ENCODE measurements at places on chromosomes 6 and 20. TPM values are rescaled to one million over a fixed set of nuclear protein-coding genes. Genes with fewer than 3 reads are reported as not detected.

DNA sequence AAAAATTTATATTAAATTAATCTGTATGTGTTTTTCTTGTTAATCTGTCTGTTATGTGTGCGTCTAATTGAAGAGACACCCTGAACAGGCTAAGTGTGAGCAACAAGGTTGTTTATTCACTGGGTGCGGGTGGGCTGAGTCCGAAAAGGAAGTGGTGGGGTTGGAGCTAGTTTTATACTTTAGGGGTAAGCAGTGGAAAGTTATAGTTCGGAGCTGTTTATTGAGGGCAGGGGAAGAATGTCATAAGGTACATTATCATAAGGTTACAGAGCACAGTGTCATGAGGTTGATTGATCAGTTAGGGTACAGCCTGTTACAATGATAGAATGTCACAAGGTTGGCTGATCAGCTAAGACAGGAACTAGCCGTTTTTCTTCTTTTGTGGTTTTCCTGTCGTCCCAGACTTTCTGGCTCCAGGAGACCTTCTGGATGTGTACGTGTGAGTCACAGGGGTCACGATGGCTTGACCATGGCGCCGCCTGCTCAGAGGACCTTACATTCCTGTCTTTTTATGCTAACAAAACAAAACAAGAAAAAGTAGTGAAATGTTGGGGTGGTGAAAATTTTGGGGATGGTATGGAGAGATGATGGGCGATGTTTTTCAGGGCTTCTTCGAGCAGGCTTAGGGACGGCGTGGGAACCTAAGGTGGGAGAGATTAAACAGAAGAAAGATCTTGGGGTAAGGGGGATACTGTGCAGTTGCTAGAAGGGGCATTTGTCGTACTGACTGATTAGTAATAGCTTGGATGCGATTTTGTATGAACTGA lies 754.0 kb upstream of the ADGRB3 start:
- DNase-seq, result no peak

- no peak for DNase-seq
These were observed 41.8 kb upstream of the UBR2 start for GRCh38 chr6:42522036-42522435.

DNA sequence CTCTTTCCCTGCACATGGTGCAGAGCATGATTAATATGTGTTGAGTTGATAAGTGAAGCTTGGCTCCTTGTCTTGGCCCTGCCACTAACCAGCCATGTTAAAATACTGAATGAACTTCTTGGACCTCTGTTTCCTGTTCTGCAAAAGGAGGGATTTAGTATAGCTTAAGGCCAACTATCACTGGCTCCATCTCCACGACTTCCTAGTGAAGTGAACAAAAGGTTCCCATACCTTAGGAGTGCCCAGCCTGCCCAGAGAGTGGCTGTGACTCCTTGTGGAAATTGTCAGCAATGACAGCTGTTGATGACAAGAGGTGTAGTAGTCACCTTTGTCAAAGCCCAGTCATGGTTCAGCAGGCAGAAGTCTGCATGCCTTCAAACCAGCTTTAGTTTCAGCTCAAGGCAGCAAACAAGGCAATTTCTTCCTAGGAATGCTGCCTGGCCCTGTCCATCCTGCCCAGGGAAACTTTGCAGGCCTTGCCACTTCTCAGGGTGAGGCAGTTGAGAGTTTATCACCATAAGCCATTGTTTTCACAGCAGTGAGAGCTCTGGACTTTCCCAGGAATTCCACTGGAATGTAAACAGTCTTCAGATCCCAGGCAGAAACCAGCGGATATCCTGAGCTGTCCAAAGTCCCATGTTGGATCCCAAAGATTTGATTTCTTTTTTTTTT lies 169.7 kb upstream of the TNFAIP3 start:
- DNase-seq, result no peak

DNA sequence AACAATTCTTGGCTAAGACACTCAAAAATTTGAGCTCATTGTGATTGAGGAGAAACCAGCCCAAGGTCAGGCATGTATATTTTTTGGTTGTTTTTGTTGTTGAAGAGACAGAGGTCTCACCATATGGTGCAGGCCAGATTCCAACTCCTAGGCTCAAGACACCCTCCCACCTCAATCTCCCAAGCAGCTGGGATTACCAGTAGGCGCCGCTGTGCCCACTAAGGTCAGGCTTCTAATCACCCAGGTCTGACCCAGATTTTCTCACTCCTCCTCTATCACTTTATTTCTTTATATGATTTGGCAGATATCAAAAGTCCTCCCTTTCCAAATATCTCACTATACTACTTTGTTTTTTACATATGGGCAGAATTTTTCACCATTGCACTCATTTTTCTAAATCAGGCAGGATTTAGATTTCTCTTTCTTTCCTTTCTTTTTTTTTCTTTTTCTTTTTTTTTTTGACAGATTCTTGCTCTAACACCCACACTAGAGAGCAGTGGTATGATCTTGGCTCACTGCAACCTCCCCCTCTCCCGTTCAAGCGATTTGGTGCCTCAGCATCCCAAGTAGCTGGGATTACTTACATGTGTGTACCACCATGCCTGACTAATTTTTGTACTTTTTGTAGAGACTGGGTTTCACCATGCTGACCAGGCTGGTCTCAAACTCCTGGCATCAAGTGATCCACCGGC lies 1.7 kb upstream of the C6orf141 start:
- DNase-seq, result no peak

- DNase-seq, result no peak
These were observed 4.9 kb downstream of the MAPK13 start for GRCh38 chr6:36135053-36135731.

The F13A1 gene
- 2.8 TPM for total RNA-seq

GRCh38 chr20:21517566-21518277 lies 3.9 kb upstream of the NKX2-2 start:
- DNase-seq, result peak; percentile 69
